Stimulated activated CD8-positive, alpha-beta memory T cell treated with anti-CD3 and anti-CD28 coated beads, Interleukin-4, amount 100 ng/mL, for 24 hours (primary cell): ENCODE measurements at places on chromosomes 2 and 18.

GRCh38 chr2:134845719-134846118, 7.3 kb downstream of the ACMSD start:
- DNase-seq, result no peak

DNA sequence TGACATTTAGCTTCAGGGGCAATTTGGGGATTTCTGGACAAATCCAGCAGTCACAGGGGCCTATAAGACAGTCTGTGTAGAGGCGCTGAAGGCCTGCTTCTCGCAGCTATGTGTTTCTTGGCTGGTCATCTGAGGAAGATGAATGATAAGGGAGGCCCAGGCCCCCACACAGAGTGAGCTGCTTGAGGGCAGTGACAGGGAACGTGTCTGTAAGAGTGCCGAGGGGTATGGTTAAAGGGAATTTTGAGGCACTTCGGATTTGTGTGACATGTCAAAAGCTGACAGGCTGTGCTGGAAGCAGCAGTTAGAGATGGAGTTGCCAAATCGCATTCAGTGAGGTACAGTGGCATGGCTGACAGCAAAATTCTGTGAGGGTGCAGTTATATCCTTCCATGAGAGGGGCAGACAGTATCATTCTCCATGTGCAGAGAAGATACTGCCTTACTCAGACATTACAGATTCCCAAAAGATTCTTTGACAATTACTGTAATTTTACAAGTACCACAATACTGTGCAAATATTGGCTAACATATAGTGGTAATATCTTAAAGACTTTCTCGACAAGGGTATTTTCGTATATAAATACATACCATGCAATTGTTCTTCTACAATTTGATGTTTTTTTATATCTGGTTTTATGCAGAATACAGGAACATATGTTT, 74.0 kb downstream of the CERS6 start:
- no peak for DNase-seq

GRCh38 chr18:53991805-53992204, 232.7 kb downstream of the MBD2 start:
- no peak for DNase-seq

DNA sequence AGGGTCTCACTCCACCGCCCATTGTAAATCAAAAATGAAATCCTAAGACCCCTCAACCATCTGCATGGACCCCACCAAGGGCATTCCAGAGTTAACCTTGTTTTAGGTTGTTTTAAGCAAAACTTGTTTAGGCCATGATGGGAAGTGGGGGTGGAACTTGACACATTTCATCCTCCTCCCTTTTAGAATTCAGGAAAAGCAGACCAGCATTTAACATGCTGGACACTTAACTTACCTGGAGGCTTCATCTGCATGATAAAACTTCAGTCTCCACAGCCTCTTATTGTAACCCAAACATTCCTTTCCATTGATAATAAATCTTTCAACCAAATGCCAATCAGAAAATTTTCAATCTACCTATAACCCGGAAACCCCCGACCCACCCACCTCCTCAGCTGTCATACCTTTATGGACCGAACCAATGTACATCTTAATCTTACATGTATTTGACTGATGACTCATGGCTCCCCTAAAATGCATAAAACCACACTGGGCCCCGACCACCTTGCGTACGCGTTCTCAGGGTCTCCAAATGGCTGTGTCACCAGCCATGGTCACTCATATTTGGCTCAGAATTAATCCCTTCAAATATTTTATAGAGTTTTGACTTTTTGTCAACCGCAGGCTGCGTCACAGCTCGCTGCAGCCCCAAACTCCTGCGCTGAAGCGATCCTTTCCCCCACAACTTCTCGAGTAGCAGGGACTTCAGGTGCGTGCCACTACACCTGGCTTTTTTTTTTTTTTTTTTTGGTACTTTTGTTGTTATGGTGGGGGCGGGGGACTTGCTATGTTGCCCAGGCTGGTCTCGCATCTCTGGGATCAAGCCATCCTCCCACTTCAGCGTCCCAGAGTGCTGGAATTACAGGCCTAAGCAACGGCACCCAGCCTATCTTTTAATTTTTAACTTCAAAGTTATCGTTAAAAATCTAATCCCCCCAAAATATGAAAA, 917 bp downstream of the MPPE1 start:
- DNase-seq, result no peak

- DNase-seq, result no peak
Measured at GRCh38 chr18:42649331-42650035, 466.0 kb downstream of the RIT2 start.

DNA sequence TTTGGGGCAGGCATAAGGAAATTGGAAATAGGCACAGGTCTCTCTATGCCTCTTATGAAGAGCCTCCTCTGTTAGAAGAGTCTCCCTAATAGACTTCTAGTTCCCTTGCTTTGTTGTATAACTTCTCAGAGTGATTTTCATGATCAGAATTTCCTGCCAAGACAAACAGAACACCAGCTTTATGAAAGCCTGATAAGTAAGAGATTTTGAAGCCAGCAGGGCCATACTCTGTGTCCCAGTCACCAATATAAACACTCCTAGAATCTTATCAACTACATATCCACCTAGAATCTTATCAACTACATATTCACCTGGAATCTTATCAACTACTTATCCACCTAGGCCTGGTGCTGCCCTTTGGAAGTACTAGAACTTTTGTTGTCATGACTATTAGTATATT, 579.5 kb downstream of the ARHGAP15 start:
- DNase-seq, result no peak

GRCh38 chr2:236305964-236306605, 41.9 kb upstream of the ASB18 start:
- DNase-seq, result no peak

DNA sequence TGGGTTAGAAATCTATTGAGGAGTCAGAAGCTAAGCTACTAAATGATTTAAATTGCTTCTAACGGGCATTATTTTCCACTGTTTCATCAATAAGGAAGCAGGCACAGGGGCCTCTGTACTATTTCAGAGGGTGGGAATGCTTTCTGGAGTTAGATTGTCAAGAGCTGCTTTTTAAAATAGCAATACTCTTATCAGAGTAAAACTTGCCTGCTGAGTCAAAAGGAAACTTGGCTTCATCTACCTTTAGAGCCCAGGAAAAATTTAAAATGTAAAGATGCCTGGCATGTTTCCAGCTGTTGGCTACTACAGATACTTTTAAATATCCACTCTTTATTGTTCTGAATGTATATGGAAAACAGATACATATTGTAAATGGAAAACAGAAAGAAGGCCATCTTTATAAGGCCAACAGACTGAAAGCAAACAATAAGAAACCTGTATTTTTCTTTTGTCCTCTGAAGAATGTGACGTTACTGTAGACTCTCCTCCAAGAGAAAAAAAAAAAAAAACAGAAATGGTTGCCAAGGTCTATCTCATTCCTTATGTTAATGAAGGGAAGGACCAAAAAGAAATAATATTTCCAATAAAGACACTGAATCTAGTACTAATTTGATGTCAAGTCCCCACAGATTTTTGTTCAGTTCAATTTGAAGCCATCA, 79.1 kb downstream of the FIGN start:
- DNase-seq, result no peak

DNA sequence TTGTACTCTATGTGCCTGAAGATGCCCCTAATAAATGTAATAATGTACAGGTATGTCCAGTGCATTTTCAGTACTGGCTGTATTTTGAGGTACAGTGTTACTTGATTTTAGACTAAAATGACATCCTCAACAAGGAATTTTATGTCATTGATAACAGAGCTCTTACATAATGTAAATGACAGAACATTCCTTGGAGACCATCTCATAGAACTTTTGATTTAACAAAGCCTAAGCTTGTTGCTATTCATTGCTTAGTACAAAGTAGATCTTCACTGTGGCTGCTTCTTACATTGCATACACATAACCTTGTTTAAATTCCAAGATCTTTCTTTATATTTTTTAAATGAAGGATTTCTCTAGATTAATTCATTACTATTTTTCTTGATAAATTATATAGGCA, 24.1 kb downstream of the DYNC1I2 start:
- no peak for DNase-seq

- no peak for DNase-seq
Measured at GRCh38 chr2:231890896-231891513, 35.2 kb downstream of the NPPC start.

- no peak for DNase-seq
Measured at GRCh38 chr18:74773171-74773624, 175.5 kb downstream of the ZNF407 start.

GRCh38 chr2:111184725-111185310, 64.1 kb downstream of the BCL2L11 start:
- no peak for DNase-seq

DNA sequence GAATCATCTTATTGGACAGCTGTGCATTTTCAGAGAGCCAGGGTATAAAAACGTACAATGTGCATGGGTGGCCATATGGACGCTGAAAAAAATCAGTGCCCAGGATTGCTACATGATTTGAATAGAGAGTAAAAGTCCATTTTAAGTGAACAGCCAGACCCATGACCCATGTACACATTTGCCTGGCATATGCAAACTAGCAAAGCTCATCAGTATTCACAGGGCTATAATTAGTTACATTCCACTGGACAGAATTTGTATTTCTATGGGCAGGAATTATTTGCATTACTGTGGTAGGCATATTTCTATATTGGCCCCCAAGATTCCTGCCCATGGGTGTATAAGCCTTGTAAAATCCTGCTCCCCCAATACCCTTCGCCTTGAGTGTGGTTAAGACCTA, 78.8 kb downstream of the PTH2R start:
- no peak for DNase-seq

- no peak for DNase-seq
Measured at GRCh38 chr2:237143118-237143517, 57.4 kb downstream of the COPS8 start.

DNA sequence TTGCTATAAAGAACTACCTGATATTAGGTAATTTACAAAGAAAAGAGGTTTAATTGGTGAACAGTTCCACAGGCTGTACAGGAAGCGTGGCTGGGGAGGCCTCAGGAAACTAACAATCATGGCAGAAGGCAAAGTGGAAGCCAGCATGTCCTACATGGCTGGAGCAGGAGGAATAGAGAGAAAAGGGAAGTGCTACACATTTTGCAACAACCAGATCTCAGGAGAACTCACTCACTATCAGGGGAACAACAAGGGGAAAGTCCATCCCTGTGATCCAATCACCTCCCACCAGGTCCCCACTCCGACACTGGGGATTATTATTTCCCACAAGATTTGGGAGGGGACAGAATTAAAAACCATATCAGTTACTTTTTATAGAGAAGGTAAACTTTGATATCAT, 273.5 kb upstream of the MMADHC start:
- no peak for DNase-seq

DNA sequence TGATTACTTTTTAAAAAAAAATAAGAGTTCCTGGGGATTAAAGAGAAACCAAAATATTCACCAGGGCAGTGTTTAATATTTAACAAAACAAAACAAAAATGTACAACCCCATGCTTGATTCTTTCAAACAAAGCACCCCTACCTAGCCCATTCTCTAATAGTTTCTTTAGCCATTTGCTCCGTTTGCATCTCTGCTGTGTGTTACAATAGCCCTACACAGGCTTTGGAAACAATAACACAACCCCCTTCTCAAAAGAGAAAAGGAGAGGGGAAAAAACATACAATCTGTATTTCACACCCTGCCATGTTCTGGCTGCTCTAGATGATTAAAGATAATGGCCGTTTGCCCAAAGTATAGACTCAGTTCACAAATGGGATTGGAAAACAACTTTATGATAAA, 302.9 kb downstream of the CPS1 start:
- DNase-seq, result no peak

- no peak for DNase-seq
Measured at GRCh38 chr2:69693775-69694450, 48.0 kb upstream of the ANXA4 start.

DNA sequence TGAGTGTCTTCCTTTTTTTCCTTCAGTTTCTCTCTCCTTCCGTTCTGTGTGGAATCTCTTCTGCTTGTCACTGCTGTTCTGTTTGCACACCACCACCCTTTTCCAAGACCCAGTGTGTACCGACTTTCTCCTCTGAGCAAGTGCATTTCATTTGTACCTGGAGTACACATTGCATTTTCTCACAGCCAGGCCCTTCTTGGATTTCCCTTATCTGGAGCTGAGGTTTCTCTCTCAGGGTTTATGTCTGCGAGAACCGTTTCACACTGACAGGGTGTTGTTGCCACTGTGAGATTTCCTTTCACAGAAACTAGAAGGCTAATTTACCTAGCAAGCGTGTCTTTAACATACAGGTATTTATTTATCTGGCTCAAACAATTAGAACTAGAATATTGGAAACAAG, 26.2 kb downstream of the NCOA1 start:
- DNase-seq, result no peak

DNA sequence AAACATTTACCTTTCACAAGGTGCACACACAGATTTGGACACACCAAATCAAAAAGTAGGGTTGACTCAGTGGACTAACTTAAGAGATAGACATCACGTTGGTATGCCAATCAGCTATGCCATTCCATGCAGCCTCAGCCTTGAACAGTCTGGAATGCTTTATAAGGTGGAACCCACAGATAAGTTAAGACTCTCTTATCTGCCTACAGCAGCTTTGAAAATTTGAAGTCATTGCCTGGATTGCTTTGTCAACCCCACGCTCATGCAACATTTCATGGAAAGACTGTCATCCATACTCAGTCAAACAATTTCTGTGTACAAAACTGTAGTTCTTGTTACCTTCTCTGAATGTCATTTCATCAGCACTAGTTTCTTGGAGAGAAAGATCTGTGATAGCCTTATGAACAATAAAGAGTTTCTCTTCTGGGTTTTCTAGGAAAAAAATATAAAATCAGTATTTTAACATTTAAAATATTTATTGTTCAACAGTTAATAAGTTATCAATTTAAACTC, 1.2 kb downstream of the ERMN start:
- no peak for DNase-seq

DNA sequence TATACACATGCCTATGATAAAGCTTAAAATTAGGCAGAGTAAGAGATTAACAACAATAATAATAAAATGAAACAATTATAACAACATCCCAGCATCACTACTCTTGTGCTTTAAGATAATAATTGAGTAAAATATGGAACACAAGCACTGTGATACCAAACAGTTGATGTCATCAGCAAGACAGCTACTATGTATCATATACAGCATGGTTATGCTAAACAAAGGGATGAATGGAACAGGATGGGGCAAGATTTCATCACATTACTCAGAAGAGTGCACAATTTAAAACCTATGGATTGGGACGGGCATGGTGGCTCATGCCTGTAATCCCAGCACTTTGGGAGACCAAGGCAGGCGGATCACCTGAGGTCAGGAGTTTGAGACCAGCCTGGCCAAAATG, 1221.0 kb downstream of the SUCLG1 start:
- no peak for DNase-seq

DNA sequence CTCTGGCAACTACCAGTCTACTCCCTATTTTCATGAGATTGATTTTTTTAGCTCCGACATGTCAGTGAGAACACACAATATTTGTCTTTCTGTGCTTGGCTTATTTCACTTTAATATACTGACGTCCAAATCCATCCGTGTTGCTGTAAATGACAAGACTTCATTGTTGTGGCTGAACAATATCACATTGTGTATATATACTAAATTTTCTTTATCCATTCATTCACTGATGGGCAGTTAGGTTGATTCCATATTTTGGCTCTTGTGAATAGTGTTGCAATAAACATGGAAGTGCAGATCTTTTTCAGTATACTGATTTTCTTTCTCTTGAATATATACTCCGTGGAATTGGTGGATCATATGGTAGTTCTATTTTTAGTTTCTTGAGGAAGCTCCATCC, 5.8 kb upstream of the TTC21B start:
- no peak for DNase-seq

- DNase-seq, result no peak
Measured at GRCh38 chr2:69465513-69466456, 28.6 kb upstream of the NFU1 start.

- DNase-seq, result no peak
Measured at GRCh38 chr2:11042841-11043240, 112.4 kb upstream of the SLC66A3 start.

GRCh38 chr2:182717416-182717815, 1.4 kb downstream of the DNAJC10 start:
- no peak for DNase-seq
